ENCODE measurements at places on chromosomes 2 and 18.

DNA sequence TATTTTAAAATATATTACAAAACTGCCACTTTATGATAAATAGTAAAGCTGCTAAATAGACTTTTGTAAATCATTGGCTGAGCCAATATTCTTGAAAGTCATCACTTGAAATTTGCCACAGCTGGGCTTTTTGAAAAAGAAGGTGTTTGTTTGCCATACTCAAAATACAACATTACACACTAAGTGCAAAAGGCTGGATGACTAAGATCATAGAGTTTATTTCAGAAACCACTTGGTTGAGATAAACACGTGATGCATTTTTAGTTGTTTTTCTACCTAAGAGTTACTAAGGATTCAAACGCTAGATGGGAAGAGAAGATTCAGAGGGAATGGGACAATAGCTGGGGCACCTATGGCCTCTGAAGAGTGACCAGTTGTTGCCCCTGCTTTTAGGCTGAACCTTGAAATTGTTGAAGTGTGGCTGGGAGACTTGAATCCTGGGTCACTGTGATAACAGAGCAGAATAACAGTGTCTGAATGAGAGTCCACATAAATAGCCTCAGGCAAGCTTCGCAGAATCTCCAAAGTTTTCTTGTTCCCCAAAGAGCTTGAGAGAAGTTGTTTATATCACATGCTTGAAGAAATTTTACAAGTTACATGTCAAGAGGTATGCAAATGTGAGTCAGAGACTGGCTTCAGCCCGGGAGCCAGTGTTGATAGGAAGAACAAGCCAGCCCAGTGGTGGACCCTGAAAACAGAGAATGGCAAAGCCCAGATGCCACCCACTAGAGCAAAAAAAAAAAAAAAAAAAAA is 409.8 kb downstream of the GPD2 start:
- no peak for DNase-seq

GRCh38 chr2:179141206-179141605 is 91.3 kb upstream of the CCDC141 start:
- DNase-seq = no peak

GRCh38 chr18:10863026-10863425 is 286.3 kb downstream of the PIEZO2 start:
- DNase-seq = peak; percentile 10

DNA sequence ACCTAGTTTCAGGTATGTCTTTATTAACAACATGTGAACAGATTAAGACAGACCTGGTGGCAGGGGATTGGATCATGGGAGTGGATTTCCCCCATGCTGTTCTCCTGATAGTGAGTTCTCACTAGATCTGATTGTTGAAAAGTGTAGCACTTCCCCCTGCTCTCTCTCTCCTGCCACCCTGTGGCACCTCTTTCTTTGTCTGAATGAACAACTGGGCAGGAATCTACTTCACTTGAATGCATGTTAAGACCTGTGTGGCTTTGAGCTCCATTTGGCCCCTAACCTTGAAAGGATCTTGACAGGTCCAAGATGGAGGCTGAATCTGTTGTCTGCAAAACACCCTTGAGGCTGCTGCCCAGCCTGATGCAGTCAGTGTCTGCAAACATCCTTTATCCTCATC is 194.4 kb downstream of the RNF144A start:
- peak; percentile 15 for DNase-seq

DNA sequence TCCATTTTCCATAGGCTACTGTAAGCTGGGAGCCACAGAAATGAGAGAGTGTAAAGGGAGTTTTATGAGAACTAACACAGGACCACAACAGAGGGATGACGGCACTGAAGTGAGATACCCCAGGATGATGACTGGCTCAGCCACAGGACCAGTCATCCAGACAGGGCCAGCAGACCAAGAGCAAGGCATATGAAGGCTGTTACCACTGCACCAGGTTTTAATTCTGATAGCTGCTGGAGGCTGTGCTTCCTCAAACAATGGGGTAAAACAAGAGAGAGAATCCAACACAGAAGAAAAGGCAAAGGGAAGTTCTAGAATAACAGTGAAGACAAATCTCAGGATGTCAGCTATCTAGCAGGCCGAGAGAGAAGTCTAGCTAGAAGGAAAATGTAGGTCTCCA is 94.9 kb downstream of the BCL2 start:
- DNase-seq = no peak

DNA sequence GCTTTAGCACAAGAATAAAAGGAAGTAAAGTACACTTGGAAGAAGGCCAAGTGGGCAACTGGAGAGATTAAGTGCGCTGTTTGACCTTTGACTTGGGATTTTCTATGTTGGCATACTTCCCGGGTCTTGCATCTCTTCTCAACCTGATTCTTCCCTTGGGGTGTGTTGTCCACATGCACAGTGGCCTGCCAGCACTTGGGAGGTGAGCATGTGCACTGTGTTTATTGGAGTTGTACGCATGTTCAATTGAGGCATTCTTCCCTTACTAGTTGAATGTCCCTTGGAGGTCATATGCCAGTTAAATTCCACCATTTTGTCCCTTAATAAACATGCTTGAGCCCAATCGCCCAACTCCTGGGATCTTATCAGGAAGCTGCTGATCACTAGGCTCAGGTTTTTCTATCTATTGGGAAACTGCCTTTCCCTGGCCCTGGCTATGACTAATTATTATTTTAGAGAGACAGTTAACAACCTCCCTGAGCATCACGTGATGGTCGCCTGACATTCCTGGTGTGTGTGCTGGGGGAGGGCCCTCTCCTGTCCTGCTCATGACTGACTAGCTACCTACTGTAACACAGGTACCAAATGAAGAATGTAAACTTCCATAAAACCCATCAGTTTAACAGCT is 62.5 kb upstream of the RAPGEF4 start:
- peak; percentile 86 for DNase-seq

DNA sequence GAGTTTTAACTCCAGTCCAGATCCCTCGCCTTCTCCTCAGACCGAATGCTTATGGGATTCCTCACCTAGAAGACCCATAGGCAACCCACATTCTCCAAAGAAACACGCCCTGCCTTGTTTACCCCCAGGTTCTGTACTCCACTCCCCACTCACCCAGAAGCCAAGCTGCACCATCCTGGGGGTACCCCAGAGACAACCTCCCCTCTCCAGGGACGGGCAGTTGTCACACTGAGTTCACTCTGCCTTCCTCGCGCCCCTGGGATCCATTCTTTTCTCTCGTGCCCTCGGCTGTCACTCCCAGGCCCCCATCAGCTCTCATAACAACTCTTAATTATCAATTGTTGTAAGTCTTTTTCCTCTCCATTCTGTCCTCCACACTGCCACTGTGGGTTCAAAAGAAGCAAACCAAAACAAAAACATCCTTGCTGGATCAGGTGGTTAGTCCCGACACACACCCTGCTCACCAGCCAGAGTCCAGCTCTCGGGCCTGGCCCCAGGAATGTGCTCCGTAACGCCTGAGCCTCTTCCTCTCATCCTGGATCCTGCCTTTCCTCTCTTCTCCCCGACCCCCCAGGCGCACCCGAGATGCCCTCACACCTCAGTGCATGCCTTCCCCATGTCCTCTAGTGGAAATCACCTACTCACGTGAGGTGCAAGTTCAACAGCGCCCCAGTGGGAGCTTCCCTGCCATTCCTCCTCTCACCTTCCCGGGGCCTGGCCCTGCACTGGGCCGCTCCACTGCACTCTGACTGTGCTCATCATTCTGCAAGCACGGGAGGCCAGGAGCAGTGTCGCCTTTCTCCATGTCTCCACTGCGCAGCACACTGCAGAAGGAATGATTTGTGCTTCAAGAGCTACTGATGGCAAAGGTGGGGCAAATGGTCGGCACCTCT is 20.7 kb downstream of the COX7A2L start:
- no peak for DNase-seq

GRCh38 chr2:207296265-207296948 is 130.7 kb upstream of the KLF7 start:
- no peak for DNase-seq

GRCh38 chr2:45822272-45822630 is 170.8 kb downstream of the PRKCE start:
- DNase-seq = no peak

DNA sequence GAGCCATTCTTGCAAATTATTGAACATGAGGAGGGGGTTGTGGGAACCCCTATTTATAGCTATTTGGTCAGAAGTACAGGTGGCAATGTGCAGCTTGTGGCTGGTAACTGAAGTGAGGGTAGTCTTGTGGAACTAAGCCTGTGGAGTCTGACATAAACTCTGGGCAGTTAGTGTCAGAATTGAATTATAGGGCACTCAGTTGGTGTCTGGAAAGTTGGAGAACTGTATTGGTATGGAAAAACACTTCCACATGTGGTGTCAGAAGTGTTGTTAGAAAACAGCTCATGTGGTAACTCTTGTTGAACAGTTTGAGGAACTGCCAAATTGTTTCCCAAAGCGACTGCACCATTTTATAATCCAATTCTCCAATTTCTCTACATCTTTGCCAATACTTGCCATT is 7.5 kb downstream of the RALBP1 start:
- no peak for DNase-seq

DNA sequence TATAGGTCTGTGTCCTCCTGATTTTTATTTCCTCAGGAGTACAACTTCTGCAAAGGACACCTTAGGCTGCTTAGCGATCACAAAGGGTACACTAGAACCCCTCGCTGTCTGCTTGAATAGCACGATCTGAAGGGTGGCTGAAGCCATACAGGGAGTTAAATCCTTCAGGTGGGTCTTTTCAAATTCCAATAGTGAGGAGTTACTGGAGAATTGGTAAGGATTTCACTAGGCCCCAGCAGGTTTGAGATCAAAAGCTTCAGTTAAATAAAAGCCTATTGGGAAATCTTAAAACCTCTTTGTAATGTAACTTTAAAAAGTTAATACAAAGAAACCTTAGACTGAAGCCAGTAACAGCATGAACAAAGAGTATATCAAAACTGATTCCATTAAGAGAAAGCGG is 613.1 kb downstream of the ZEB2 start:
- no peak for DNase-seq

GRCh38 chr2:227623226-227623625 is 5.9 kb downstream of the SCYGR4 start:
- peak; percentile 10 for DNase-seq

DNA sequence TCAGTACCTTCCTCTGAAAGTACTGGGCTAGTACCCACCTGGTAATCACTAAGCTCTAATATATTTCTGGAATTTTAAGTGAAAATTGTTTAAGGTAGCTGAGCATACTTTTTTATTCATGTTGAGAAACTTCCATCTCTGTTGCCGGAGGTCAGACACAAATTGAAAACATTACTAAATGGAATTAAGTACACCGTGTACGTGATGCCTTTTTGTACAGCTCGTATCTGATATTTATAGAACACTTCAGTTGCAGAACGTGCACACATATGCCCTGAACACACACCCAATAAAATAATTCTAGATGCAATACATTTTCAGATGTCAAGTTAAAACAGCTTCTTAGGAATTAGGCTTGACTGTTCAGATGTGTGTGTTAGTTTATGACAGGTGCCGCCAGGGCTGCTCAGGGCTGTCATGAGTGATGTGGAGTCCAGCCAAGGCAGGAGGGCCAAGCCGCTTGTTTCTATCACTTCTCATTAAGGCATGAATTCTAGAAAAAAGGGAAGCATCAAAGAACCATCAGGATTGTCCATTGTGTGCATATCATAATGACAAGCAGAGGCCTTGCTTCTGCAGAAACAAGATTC is 80.9 kb upstream of the FOSL2 start:
- DNase-seq = no peak

- DNase-seq = no peak
These were observed 585.9 kb upstream of the ID2 start for GRCh38 chr2:8095978-8096377.

DNA sequence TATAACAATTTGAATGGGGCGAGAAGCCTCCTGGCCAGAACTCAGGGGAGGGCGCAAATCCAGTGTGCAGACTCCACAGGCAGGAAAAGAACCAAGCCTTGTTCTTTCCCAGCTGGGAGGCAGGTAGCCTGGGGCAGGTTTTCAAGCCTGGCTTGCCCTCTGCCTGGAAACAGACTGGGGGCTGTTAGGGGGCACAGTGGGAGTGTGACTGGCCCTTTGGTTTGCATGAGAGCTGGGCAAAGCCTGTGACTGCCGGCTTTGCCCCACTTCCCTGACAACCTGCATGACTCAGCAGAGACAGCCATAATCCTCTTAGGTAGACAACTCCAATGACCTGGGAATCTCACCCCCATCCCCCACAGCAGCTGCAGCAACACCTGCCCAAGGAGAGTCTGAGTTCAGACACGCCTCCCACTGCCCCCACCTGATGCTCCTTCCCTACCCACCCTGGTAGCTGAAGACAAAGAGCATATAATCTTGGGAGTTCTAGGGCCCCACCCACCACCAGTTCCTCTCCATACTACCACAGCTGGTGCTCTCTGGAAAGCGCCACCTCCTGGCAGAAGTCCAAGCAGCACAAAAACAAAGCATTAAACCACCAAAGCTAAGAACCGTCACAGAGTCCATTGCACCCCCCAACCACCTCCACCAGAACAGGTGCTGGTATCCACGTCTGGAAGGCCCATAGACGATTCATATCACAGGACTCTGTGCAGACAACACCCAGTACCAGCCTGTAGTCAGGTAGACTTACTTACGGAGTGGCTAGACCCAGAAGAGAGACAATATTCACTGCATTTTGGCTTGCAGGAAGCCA is 402.5 kb downstream of the STK39 start:
- DNase-seq = no peak

DNA sequence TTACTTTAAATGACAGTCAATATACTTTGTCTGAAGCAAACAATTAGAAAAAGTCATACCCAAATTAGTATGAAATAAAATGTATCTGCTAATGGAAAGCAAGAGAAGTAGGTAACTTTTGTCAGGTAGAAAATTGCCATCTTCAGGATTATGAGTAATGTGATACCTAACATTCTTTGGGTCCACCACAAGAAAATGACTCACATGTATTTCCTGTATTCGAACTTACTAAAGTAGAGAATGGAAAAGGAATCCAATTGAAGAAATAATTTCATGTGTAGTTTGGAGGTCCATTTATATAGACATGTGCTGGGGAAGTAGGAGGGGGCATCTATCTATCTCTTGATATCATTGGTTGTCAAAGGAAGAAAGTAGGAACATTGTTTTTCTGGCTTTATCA is 636.2 kb upstream of the CHAC2 start:
- peak; percentile 73 for DNase-seq

DNA sequence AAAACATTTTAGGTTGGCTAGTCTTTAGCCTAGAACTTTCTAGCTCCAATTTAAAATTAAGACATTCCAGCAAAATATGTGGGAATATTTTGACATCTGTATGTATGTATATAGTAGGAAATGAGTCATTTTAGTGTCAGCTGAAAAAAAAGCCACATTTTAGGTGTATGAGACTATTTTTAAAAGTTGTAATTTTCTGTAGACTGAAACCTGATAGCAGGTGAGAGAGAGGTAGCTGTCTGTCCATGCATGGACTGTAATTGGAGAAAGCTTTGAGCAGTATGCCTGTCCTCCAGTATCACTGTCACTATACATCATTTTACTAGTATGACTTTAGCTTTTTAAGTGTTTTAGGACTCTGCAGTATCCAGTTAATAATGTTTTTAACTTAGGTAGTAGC is 26.1 kb upstream of the PPP1R1C start:
- no peak for DNase-seq

GRCh38 chr2:109448946-109449788 is 164.6 kb downstream of the SEPTIN10 start:
- no peak for DNase-seq

- DNase-seq = no peak
These were observed 29.2 kb downstream of the WIPF1 start for GRCh38 chr2:174568425-174568824.

Data from kidney glomerular epithelial cell (primary cell).